ENCODE measurements at places on chromosomes 3 and 15.
A peak's percentile ranks its signal among the peaks of the same experiment; 100 is the strongest.

GRCh38 chr15:42082823-42083604 is 11.3 kb downstream of the PLA2G4D start:
- DNase-seq: no peak

- DNase-seq: no peak
These were observed 6.4 kb upstream of the DNAAF4 start for GRCh38 chr15:55514414-55514850.

GRCh38 chr15:100252779-100253417 is 88.9 kb downstream of the ADAMTS17 start:
- DNase-seq: no peak

- DNase-seq: no peak
These were observed 7.9 kb downstream of the AMOTL2 start for GRCh38 chr3:134366221-134366927.

DNA sequence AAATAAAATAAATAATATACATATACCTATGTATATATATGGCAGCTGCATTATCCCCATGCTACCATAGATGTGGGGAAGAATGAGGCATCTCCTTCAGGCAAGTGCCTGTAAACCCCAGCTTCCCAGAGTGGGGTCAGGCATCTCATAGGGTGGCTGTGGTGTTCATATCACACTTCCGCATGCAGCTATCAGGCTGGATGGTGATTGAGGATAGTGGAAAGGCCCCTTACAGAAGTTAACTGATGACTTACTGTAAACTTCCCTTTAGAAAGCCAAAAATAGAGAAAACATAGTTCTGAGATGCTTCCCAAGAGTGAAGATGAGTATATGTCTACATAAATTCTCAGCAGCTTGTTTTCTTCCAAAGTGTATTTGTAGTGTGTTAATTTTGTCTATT is 3.5 kb upstream of the PP2D1 start:
- DNase-seq: no peak

DNA sequence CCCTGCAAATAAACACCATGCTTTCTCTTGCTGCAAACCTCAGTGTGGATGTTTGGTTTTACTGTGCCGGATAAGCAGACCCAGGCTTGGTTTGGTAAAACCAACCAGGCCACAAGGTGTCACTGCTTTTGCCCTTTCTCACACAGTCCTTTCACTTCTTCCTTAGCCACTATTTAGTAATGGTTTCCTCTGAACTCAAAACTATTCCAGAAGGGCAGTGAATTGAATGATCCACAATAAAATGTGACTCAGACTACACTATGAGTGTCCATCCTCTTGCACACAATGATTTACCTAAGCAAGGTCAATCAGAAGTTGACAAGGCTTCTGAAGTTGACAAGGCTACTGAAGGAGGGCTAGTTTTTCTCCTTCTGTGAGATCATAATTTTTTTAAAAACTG is 552.4 kb upstream of the CCDC54 start:
- no peak for DNase-seq

DNA sequence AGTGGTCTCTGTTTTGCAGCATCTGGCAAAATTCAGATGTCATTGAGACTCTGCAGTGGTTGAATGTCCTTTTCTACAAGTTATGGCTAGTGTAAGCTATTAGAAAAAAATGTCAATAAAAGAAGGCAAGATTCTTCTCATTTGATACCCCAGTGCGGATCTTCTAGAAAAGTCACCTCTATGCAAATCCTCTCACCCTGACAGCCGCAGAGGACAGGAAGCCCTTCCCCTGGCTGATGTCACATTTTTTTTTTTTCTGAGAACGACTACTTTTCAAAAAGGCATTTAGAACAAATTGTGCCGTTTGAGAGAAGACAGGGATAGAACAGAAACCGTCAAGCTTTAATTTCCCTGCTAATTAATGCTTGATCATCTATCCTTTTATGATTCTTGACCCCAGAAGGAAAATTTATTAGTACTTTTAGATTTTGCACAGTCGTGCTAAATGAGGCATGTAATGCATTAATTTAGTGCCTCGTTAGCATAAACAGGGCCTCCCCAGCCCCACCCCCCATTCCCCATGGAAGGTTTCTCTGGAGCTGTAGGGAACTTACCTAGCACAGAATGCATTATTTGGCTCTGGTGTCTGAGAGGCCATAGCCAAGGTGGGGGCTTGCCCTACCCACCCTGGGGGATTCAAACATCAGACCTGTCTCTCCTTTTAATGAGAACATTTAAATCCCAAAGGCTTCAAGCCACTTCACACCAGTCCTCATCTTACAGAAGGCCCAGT is 183.8 kb downstream of the OPA1 start:
- DNase-seq: no peak

- no peak for DNase-seq
These were observed 36.6 kb upstream of the CHL1 start for GRCh38 chr3:159974-160373.

- no peak for DNase-seq
These were observed 871.1 kb downstream of the PDCD6IP start for GRCh38 chr3:34669490-34669889.

DNA sequence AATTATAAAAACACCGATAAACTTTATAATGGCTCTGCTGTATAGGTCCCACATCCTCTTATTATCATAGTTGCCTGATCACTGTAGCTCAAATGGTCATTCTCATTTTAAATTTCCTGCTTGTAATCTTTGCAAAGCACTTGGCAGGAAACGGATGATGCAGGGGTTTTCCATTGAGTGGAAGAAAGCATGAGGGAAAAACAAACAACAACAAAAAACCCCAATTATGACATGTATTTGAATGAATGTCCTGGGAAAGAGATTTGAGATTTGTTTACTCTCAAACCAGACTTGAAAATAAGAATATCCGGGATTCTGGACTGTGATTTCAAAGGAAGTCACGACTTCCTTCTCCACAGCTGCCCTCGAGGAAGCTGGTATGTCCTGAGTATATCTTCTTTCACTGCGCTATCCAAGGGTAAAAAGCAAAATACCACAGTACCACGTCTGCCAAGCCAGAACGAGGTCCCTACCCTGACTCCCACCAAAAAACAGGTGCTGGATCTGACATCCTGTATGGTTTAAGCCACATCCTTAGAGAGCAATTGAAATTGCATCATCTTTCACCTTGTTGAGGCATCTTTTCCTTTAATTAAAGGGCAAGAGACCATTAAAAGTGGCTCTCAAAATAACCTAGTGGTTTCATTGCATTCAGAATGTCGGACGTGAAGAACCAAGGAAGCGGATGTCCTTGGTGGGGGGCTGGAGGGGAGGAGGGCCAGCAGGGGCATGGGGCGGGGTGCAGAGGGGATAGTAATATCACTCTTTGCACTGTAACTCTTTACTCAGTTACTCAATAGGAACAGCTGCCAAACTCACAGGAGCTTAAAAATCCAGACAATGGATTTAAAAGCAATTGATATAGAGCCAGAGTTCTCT is 13.5 kb upstream of the TIPIN start:
- peak; percentile 27 for DNase-seq

- no peak for DNase-seq
These were observed 15.6 kb upstream of the CD47 start for GRCh38 chr3:108106449-108106848.

DNA sequence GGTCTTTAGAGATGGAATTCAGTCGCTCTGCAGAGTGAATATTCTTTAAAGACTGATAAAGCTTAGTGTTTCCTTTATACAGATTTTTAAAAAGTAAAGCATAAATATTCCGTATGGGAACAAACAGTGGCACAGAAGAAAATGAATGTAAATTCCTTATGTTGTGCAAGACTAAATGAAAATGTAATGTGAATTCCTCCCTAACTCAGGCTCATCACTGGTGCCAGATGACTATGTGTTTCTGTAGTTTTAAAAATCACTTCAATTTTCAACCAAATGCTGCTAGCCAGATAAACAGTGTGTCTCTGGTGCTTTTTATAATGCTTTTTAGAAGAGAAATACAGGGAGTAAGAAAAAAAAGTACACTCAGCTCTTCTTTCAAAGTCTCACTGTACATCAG is 154.8 kb upstream of the SNTN start:
- no peak for DNase-seq

DNA sequence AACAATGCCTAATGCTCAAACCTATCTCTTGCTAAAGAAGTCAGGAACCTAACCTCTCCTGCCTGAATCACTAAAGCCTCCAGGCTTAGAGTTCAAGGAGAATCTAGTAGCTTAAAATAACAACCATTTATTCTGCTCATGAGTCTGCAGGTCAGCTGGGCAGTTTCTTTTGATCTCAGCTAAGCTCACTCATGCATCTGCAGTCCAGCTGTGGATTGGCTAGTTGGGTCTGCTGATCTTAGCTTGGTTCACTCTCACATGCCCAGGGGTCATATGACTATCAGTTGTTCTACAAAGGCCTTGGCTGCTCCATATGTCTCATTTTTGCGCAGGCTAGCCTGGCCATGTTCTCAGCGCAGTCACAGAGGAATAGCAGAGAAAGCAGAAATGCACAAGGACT is 109.2 kb upstream of the STT3B start:
- DNase-seq: peak; percentile 12

GRCh38 chr3:191473661-191474198 is 12.8 kb downstream of the PYDC2 start:
- DNase-seq: no peak

DNA sequence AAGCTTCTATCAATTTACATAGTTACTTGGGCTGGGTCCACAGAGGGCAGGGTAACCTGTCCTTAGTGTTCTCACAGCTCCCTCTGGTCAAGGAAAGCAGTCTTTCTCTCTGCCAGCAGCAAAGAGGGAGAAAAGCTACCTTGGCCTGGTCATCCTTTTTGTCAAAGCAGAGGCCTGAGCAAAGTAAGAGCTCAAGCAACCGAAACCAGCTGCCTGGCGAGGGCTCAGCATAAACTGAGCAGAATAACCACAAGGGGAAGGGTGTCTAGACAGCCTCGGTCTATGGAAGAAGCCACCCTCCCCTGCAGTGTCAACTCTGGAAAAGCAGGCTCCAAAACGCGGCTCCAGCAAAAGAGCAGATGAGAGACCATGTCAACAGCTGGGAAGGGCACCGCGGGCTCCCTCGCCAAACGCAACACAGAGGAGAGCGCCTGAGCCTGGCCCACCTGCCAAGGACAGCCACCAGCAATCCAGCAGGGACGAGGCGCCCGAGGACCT is 17.4 kb downstream of the LRIG1 start:
- DNase-seq: no peak

DNA sequence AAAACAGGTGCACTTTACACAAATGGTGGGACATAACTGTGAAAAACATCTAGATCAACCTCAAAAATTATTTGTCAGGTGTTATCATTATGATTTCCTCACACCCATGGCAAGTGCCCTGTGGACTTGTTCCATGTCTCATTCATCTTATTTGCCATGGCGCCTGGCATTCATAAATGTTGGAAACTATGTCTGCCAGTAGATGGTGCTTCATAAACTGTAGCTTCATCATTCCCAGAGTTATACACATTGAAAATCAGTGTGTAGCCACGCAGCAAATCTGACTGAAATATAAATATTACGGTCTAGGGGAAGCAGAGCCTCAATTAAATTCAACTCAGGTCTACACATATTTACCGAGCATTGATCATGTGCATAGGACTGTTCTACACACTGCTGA is 90.7 kb downstream of the IMPG2 start:
- no peak for DNase-seq

DNA sequence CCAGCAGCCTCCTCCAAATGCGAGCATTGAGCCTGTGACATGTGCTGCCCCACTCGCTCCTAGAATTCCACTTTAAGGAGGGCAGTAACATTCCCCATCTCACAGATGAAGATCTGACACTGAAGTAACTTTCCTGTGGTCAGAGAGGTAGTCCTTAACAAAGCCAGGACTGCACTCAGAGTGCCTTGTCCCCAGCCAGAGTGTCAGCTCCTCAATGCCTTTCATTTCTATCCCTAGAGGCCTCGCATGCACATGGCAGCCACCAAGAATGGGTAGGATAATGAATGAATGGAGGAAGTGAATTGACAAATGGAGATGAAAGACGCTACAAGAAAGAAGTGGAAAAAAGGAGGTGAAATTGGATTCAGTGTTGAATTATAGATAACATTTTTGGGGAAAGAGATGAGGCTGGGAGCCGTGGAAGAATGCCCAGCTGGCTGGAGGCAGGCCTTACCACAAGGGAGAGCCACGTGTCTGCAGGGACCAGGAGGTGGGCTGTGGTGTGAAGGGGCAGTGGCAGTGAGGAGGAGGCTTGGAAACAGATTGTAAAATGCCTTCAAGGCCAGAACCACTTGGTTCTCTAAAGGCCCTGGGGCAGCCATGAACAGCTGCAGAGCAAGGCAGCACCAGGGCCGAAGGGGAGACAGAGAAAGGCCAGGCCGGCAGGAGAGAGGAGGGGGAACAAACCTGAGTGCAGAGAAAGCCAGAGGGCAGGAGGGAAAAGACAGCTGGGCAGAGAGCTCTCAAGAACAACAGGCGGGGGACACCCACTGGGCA is 10.4 kb downstream of the CFAP92 start:
- no peak for DNase-seq
